ENCODE measurements at places on chromosomes 16 and 17.
A peak's percentile ranks its signal among the peaks of the same experiment; 100 is the strongest.

DNA sequence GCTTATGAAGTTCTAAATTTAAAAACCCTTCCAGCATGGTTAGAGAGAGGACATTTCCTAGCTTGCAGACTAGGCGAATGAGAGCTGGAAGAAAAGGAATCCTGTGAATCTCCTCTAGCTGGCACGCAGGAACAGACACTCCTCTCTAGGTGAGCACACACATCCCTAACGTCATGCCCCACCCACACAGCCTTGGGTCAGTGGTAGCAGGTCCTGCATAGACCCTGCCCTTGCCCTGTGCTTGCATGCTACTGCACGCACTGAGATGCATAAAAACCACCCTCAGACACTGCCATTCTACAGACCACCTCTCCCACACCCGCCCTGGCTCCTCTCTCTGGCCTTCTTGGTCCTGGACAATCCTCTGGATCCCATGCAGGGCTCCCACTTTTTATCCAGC is 23.5 kb downstream of the CES1 start:
- H3K27ac ChIP-seq, result no peak overlapping the region
- H3K27me3 ChIP-seq, result peaks cover 39% of the 10 kb centered on the region
- no peaks in the 10 kb centered on the region for H3K36me3 ChIP-seq
- no peak overlapping the region for H3K4me3 ChIP-seq
- no peaks in the 10 kb centered on the region for H3K4me1 ChIP-seq
- no peak for DNase-seq

DNA sequence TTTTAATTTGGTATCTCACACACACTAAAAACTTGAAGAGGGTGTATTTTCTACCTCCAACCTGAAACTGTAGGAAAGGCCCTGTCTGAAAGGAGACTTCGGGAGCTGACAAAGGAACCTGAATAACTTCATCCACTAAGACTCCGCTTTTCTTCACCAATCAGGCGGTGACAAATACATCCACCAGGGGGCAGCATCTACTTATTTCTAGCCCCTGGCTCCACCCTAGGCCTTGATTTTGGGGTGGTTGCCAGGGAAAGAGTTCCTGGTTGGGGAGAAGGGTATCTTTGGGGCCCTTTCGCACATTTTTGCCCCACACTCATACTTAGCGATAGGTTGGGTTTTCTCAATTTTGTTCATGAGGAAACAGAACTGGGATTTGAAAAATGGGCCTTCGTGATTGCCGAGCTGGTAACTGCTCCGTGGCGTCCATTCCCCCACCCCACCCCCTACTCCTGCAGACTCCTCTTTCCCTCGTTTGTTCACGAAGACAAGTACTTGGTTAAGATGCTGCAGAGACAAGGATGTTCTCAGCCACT is 4.8 kb upstream of the ARL4D start:
- no peaks in the 10 kb centered on the region for H3K27me3 ChIP-seq
- H3K36me3 ChIP-seq, result no peaks in the 10 kb centered on the region
- H3K4me3 ChIP-seq, result peak overlapping the region; percentile 15
- H3K27ac ChIP-seq, result no peak overlapping the region
- peak; percentile 87 for DNase-seq
- peaks cover 23% of the 10 kb centered on the region for H3K4me1 ChIP-seq

DNA sequence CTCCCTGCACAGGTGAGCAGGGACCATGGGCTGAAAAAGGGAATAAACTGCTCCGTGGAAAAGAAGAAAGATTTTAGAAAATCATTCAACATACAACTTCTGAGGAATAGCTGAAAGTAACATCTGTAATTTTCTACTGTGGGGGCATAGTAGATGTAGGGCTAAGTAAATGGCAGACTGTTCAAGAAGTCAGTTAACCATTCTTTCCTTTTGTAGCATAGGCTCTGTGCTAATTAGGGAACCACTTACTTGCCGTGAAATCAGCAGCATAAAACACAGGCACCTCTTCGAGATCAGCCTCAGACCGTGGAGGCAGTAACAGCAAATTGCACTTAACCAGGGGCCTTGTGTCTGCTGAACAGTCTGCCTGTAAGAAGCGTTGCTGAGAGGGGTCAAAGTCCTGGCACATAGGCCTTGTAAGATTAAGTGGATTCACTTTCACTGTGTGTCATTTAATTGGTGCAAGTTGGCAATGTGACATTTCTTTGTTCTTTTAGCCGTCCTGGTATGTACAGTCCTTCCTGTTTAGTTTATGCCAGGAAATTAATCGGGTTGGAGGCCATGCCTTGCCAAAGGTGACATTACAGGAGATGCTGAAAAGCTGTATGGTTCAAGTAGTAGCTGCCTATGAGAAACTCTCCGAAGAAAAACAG is 10.4 kb downstream of the COG1 start:
- H3K27me3 ChIP-seq, result no peaks in the 10 kb centered on the region
- H3K27ac ChIP-seq, result peak overlapping the region; percentile 63
- peaks cover 18% of the 10 kb centered on the region for H3K4me1 ChIP-seq
- no peak for DNase-seq
- H3K36me3 ChIP-seq, result peaks cover 5% of the 10 kb centered on the region

GRCh38 chr17:73103641-73104335 is 11.3 kb upstream of the SLC39A11 start:
- H3K36me3 ChIP-seq, result no peaks in the 10 kb centered on the region
- no peaks in the 10 kb centered on the region for H3K4me1 ChIP-seq
- peaks cover 28% of the 10 kb centered on the region for H3K27me3 ChIP-seq
- H3K4me3 ChIP-seq, result no peak overlapping the region

DNA sequence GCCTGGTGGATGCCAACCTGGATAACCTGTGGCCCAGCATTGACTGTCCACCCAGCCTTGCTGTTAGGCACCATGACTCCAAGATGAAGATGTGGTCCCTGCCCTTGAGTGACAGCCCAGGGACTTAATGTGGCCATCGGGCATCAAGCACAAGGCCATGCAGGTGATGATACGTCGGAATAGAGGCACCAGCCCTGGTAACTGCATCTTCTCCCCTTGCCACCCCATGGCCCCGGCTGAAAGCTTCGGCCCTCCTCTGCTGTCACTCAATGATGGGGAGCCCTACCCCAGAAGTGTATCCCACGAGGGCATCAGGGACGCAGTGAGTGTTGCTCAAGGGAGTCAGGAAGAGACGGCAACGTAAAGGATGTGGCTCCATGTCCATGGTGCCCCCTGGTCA is 2.0 kb downstream of the NT5C start:
- peaks cover 22% of the 10 kb centered on the region for H3K4me1 ChIP-seq
- peak overlapping the region; percentile 75 for H3K27ac ChIP-seq
- no peaks in the 10 kb centered on the region for H3K36me3 ChIP-seq

DNA sequence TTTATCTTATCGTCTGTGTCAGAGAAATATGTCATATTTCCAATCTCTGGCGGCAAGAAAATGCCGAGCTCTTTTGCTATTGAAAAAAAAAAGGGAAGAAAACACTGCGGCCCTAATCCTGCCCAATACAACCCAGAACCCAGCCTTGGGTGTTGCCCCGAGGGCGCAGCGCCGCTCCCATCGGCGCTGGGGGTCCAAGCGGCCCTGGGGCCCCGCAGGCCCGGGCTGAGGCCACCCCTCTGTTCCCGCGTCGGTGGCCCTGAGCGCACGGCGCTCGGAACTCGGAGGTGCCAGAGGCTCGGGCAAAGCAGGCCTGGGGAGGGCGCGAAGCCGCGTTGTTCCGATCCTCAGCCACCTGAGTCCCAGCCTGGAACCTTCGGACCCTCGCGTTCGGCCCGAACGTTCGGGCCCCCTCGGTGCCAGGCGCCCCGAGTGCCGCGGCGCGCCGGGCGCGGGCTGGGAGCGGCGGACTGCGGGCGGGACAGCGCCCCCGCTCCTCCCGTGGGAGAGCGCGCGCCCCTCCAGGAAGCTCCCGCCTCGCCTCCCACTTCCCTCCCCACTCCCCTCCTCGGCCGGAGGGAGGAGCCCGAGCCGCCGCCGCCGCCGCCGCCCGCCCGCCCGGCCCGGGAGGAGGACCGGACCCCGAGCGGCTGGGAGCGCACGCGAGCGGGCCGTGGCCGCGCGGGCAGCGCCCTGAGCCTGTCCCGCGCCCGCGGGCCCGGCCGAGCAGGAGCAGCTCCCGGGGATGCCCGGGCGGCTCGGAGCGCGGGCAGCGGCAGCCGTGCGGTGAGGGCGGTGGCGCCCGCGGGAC is at the start of gene CPNE2:
Gene CPNE2, plus strand, starts transcription at position 609 of the 811 bp plus-strand sequence. CDS start 18,160 bp downstream, outside the sequence.
- peaks cover 8% of the 10 kb centered on the region for H3K27me3 ChIP-seq
- H3K4me1 ChIP-seq, result peaks cover 6% of the 10 kb centered on the region
- H3K27ac ChIP-seq, result no peak within 1 kb of the TSS
- H3K4me3 ChIP-seq, result peak within 1 kb of the TSS; percentile 85

- no peak overlapping the region for H3K4me3 ChIP-seq
- no peak for DNase-seq
- no peaks in the 10 kb centered on the region for H3K27me3 ChIP-seq
- H3K27ac ChIP-seq, result no peak overlapping the region
- peaks cover 11% of the 10 kb centered on the region for H3K4me1 ChIP-seq
These were observed 7.2 kb upstream of the MYCBPAP start for GRCh38 chr17:50501054-50501453.

DNA sequence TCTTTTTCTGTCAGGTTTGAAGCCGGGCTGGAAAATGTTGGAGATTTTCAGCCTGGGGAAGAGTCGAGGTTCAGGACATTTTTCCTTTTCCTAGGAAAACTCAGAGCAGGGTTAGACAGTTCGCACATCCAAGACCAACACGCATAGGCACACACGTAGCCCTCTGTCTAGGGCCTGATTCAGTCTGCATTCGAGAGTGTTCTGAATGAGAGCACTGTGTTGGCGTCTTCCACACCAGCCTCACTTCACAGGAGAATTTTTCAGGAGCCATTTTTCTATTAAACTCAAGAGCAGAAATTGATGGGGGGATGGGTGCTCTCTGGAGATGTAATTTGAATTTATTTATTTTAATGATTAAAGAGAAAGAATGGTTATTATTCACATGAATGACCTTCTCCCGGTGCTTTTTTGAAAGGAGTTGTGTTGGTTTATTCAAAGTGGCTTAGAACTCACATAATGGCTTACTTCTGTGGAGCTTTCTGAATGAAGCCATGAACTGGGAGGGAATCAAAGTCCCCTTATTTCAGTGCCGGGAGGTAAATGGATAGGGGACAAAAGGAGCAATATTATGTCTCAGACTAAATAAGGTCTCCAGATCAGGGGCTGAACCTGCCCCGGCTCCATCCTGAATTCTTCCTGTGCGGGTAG is 194.3 kb downstream of the CCDC182 start:
- peaks cover 38% of the 10 kb centered on the region for H3K4me1 ChIP-seq
- no peaks in the 10 kb centered on the region for H3K36me3 ChIP-seq
- DNase-seq, result no peak
- no peak overlapping the region for H3K4me3 ChIP-seq
- no peaks in the 10 kb centered on the region for H3K27me3 ChIP-seq

- H3K36me3 ChIP-seq, result peaks cover 2% of the 10 kb centered on the region
- DNase-seq, result no peak
- H3K4me3 ChIP-seq, result no peak overlapping the region
- no peaks in the 10 kb centered on the region for H3K4me1 ChIP-seq
These were observed 91.3 kb upstream of the SEC14L1 start for GRCh38 chr17:77049440-77049839.

DNA sequence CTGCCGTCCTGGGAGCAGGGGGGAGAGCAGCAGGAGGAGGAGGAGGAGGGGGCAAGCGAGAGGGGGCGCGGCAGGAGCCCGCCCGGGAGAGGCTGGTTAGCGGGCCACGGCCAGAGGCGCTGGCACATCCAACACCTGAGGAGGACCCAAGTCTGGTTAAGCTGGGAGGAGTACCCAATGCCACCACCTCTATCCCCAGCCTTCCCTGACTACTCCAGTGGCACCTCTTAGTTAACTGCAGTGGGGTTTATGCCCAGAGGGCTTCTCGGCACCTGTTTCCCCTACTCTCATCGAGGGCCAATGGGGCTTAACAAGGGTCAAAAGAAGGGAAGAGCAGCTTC is 5.6 kb downstream of the PHOSPHO1 start:
- H3K4me1 ChIP-seq, result peaks cover 28% of the 10 kb centered on the region
- no peaks in the 10 kb centered on the region for H3K36me3 ChIP-seq
- peak overlapping the region; percentile 60 for H3K27ac ChIP-seq
- peak overlapping the region; percentile 89 for H3K4me3 ChIP-seq
- DNase-seq, result no peak
- no peaks in the 10 kb centered on the region for H3K27me3 ChIP-seq

- no peaks in the 10 kb centered on the region for H3K36me3 ChIP-seq
- no peaks in the 10 kb centered on the region for H3K4me1 ChIP-seq
- DNase-seq, result no peak
These were observed 19.2 kb downstream of the SDK2 start for GRCh38 chr17:73625006-73625405.

- peaks cover 10% of the 10 kb centered on the region for H3K27me3 ChIP-seq
- H3K27ac ChIP-seq, result peak overlapping the region; percentile 32
- H3K4me1 ChIP-seq, result peaks cover 15% of the 10 kb centered on the region
- DNase-seq, result no peak
These were observed 52.6 kb downstream of the PIMREG start for GRCh38 chr17:6496640-6497441.

DNA sequence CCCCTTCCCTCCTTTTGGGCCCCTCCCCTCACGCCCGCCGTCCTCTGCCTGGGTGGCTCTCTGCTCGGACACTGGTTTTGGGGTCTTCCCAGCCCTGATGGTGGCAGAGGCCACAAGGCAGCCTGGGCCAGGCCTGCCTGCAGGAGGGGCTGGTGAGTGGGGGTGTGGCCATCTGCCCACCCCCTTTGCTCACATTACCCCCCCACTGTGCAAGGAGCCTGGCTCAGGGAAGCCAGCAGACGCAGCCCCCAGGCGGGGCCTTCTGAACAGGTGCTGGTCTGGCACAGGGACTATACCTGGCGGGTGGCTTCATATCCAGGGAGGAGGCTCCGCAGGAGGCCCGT is 10.7 kb upstream of the ZFPM1 start:
- no peaks in the 10 kb centered on the region for H3K27me3 ChIP-seq
- H3K27ac ChIP-seq, result no peak overlapping the region
- H3K36me3 ChIP-seq, result no peaks in the 10 kb centered on the region

GRCh38 chr16:11716336-11716735 is 26.3 kb downstream of the TXNDC11 start:
- peaks cover 13% of the 10 kb centered on the region for H3K4me1 ChIP-seq
- H3K27me3 ChIP-seq, result no peaks in the 10 kb centered on the region
- no peak overlapping the region for H3K4me3 ChIP-seq
- peaks cover 8% of the 10 kb centered on the region for H3K36me3 ChIP-seq

- H3K27ac ChIP-seq, result peak within 1 kb of the TSS; percentile 99
- no peaks in the 10 kb centered on the region for H3K27me3 ChIP-seq
- peaks cover 45% of the 10 kb centered on the region for H3K4me1 ChIP-seq
- H3K4me3 ChIP-seq, result peak within 1 kb of the TSS; percentile 97
- H3K36me3 ChIP-seq, result peaks cover 9% of the 10 kb centered on the region
These were observed at the start of gene NSMCE1 for GRCh38 chr16:27268376-27269299. Gene NSMCE1 (minus strand): TSS chr16:27268772. CDS start chr16:27257570, 11,202 bp downstream.

GRCh38 chr16:69112285-69113129 is 7.1 kb downstream of the HAS3 start:
- H3K4me1 ChIP-seq, result peaks cover 15% of the 10 kb centered on the region
- H3K36me3 ChIP-seq, result peaks cover 10% of the 10 kb centered on the region
- peaks cover 20% of the 10 kb centered on the region for H3K27me3 ChIP-seq
- no peak overlapping the region for H3K4me3 ChIP-seq
- DNase-seq, result peak; percentile 35
- H3K27ac ChIP-seq, result no peak overlapping the region

GRCh38 chr17:66270106-66270505 is 32.3 kb upstream of the PRKCA start:
- no peak overlapping the region for H3K4me3 ChIP-seq
- H3K27ac ChIP-seq, result no peak overlapping the region
- no peaks in the 10 kb centered on the region for H3K4me1 ChIP-seq
- no peak for DNase-seq

GRCh38 chr17:47286198-47286914 is 32.7 kb downstream of the ITGB3 start:
- peaks cover 2% of the 10 kb centered on the region for H3K36me3 ChIP-seq
- H3K27ac ChIP-seq, result no peak overlapping the region
- H3K4me1 ChIP-seq, result peaks cover 3% of the 10 kb centered on the region
- H3K27me3 ChIP-seq, result peaks cover 26% of the 10 kb centered on the region

GRCh38 chr17:63222655-63223054 is 223.5 kb downstream of the CYB561 start:
- H3K36me3 ChIP-seq, result peaks cover 2% of the 10 kb centered on the region
- peaks cover 5% of the 10 kb centered on the region for H3K4me1 ChIP-seq

GRCh38 chr17:55634702-55635101 is 88.0 kb downstream of the TMEM100 start:
- H3K27ac ChIP-seq, result no peak overlapping the region
- H3K4me3 ChIP-seq, result no peak overlapping the region
- H3K36me3 ChIP-seq, result no peaks in the 10 kb centered on the region
- DNase-seq, result no peak

Data from T-helper 17 cell (primary cell).